ENCODE measurements at places on chromosomes 5 and 9.

DNA sequence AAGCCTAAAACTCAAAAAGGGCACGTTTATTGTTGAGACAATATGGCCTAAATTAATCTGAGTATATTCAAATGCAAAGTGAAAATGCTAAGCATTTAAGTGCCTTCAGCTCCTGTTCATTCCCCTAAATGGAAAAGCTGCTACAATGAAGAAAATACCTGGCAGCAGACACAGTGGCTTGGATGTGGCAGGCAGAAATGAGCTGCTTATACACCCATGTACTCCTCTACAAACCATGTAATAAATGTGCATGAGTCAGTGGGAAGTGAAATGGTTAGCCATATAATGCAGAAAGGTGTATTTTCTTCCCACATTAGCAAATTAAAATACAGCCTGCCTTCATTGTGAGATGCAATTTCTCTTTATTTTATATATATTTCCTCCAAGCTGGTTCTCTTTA is 859.2 kb upstream of the SEMA6A start:
- DNase-seq, result no peak

DNA sequence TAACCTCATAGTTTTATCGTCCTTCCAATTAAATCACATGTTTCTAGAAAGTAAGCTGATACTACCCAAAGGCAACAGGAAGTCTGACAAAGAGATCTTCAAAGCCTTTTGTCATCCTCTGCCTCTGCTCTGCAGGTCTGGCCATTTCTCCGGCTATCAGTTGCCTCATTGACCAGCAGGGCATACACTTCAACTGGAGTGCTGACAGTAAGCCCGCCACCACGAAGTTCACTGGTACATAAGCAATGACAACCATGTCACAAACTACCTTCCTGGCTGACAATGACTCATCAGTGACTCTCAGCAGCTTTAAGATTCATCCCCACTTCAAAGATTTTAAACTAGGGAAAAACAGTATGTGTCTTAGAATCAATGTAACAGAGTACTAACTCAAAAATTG is 20.6 kb downstream of the SPTLC1 start:
- no peak for DNase-seq

DNA sequence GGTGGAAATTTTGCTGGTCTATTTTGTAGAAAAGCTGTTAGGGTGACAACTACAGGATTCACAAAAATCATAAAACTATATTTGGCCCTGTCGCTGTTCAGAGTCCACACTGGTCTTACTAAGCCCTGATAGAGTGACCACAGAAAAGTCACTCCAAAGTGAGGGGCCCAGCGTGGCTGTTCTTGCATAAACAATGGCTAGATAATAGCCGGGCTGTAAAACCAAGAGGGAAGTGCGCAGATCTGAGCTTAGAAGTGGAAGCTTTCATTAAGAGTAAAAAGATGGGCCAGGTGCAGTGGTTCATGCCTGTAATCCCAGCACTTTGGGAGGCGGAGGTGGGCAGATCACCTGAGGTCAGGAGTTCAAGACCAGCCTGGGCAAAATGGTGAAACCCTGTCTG is 15.5 kb upstream of the CTSL start:
- no peak for DNase-seq

DNA sequence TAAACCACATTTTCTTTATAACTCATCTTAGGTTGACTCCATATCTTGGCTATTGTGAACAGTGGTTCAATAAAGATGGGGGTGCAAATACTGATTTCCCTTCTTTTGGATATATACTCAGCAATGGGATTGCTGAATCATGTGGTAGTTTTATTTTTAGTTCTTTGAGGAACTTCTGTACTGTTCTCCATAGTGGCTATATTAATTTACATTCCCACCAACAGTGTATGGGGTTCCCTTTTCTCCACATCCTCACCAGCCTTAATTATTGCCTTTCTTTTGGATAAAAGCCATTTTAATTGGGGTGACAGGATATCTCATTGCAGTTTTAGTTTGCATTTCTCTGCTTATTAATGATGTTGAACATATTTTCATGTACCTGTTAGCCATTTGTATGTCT is 107.7 kb upstream of the EQTN start:
- no peak for DNase-seq

DNA sequence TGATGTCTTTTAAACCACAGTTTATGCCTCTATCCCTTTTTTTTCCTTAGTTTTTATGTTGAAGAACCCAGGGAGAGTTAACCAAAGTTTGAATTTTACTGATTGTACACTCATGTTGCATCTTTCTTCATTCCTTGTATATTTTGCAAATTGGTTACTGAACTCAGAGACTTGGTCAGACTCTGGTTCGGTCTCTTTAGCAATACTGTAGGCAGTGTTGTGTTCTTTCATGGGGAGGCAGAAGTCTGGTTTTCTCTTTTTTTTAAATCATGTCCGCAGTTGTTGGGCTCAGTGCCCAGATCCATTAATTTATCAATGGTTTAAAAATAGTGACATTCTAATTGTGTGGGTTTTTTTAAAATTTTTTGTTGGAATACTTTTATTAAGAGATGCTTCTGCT is 23.4 kb downstream of the UBE2R2 start:
- DNase-seq, result no peak

DNA sequence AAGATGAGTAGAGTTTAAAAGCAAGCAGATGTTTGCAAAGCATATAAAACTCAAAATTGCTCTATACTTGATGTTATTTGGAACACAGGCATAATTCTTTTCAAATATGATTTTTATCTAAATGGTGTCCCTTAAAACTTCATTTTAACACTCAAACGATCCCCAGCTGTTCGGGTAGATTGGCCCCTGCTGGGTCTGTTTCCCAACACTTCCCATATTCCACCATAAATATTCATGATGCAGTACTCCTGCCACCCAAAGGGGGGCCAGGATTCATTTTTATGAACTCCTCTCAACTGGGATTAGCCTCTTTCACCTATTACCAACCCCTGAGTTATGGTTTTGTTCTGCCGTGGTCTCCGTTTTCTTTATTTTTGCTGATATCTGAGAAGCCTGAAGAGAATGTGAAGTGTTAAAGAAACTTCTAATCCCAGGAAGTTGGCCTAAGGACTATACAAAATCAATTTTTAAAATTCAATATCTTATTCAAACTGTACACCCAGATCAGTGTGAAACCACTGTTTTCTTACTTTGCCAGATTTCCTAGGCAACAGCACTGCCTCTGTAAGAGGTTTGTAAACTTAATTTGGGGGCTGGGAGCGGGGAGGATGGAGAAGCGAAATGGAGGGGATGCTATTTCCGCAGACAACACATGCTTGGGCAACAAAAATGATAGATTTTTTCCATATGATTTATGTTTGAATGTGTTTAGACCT is 384.1 kb downstream of the DMRT2 start:
- no peak for DNase-seq

GRCh38 chr9:122091682-122092592 is 1.2 kb downstream of the TTLL11 start:
- no peak for DNase-seq

GRCh38 chr5:143505934-143506333 is 102.4 kb upstream of the NR3C1 start:
- DNase-seq, result no peak

- no peak for DNase-seq
Observed at GRCh38 chr5:149325166-149325735, 20.0 kb upstream of the GRPEL2 start.

DNA sequence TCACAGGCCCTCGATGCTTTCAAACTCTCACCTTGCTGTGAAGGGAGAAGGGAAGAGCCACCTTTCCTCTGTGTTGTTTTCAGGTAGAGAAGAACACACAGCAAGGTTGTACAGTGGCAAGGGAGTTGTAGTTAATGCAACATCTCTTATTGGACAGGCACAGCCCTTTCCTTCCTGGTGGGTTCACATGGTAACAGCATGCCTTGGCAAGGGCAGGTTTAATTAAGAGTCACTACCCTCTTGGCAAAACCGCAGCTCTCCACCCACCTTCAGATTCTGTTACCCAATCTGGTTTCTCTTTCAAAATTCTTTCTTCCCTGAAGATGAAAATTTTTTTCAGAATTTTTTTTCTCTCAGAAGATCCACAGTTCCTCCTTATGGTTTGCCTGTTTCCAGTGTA is 253.1 kb downstream of the TLR4 start:
- DNase-seq, result no peak

GRCh38 chr9:103798620-103799019 is 295.5 kb upstream of the SMC2 start:
- no peak for DNase-seq

- no peak for DNase-seq
Observed at GRCh38 chr9:18350995-18351595, 122.9 kb upstream of the ADAMTSL1 start.

GRCh38 chr5:135102716-135103574 is 68.9 kb upstream of the PITX1 start:
- no peak for DNase-seq

GRCh38 chr5:116037236-116037822 is 5.1 kb downstream of the ARL14EPL start:
- DNase-seq, result no peak

Measured in retinal pigment epithelial cell (primary cell).